Iris pigment epithelial cell (primary cell): ENCODE measurements at places on chromosomes 13 and 19.

- DNase-seq = no peak
Observed at GRCh38 chr13:41709511-41709910, 251.4 kb downstream of the VWA8 start.

DNA sequence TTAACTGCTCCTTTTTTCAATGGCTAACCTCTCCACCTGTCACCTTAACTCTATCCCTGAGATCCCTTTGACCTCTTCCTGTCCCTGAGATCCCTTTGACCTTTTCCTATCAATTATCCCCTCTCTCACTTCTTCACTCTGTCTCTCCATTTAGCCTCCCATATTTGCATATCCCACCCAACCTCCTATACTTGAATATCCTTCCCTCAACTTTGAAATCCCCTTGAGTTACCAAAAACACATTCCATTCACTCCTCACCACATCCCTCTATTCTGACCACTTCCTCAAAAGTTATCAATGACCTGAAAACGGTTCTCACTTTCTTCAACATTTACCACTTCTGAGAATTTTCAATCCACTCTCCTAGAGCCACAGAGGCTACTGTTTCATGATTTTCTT, 3.0 kb downstream of the MYCBP2 start:
- no peak for DNase-seq

GRCh38 chr19:11617180-11618062, 20.1 kb downstream of the ZNF627 start:
- no peak for DNase-seq

DNA sequence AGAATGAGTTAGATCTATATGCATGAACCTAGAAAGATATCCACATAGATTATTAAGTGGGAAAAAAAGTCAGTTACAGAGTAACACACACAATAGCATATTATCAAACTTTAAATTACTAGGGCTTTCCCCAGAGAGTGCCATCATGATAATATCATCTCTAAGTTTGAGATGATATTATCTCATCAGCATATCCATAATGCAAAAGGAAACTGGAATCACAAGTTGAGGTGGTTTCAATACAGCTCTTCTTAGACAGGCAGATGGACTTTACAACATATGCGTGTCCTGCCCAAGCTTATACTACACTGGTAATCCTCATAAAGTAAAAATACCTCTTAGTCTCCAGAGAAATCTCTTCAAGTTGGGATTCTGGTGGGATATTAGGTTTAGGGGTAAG, 236.2 kb upstream of the SERP2 start:
- no peak for DNase-seq

GRCh38 chr19:14089662-14090508, 666 bp downstream of the SAMD1 start:
- DNase-seq = peak; percentile 86

DNA sequence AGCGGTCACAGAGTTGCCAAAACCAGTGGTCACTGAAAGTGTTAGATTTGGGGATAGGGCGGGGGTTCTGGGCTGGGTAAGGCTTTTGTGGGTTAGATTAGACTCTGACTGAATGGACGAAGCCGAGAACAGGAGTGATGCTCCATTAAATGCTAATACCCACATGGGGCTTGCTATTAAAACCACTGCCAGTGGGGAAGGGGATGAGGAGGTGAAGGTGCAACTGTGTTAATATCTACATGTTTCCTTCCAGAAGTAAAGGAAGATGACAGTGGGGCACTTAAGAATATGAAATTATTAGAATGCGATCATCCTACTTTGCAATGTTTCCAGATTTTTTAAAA, 573 bp upstream of the ZNF614 start:
- no peak for DNase-seq

DNA sequence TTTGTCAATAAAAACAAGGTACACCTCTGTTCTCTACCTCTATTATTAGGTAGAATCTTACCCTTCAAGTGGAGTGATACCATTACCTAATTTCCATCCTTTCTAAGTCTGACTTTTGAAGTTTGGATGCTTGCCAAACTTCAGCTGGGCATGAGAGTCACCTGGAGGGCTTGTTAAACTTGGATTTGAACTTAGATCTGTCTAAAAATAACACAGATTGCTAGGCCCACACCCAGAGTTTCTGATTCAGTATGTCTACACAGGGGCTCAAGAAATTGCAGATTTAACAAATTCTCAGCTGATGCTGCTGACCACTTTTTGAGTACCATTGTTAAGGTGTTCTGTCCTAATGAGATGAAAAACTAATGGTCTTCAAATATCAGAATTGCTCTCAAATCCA, 512.2 kb downstream of the LMO7 start:
- no peak for DNase-seq

DNA sequence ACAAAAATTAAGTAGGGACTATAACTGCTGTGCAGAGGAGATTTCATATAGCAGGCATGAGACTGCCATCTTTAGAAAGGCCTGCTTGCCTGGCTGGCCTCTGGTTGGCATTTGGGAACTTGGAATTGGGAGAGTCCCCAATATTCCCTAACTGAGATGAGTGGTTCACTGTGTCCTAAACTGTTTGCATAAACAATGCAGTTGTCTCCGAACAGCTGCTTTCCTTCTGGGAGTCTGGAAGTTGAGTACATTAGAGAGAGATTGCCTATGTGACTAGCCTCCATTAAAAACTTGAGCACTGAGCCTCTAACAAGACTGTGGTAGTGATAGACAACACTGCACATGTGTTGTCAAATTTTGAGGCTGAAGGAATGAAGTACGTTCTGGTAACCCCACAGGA, 47.4 kb downstream of the STOML3 start:
- DNase-seq = no peak

DNA sequence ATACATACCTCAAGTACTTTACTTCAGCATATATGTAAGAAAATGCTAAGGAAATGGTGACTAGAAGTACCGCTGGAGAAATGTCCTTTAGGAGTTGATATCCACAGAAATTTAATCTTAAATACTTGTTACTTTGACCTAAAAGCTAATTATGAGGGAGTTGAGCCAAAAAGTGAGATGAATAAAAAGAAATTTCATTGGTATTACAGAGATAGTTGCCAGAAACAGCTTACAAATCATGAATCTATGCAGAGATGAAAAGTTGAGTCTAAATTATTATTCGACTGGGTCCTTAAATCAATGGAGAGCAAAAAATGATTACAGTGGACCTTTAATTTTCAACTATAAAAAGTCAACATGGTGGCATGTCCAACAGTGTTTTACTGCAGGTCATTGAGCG, 160.9 kb downstream of the MZT1 start:
- no peak for DNase-seq

DNA sequence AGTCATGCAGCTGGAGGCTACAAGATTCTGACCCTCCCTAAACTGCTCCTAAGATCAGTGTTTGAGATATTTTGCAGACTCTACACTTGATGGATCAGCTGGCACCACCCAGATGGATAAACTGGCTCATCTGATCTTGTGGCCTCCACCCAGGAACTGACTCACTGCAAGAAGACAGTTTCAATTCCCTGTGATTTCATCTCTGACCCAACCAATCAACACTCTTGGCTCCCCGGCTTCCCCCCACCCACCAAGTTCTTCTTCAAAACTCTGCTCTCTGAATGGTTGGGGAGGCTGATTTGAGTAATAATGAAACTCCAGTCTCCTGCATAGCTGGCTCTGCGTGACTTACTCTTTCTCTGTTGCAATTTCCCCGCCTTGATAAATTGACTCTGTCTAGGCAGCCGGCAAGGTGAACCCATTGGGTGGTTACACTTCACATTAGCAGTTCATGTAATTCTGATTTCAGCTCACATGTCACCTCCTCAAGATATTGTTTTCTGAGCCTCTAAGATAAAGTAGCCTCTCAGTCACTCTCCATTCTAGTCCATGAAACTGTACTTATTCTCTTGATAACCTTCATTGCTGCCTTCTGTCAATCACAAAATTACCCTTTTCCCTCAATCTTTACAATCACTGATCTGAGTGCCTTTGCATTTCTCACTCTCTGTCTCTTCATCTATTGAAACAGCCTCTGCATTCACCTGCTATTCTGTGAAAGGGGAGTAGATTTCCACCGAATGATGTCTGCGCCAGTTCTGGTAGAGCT, 9.9 kb upstream of the FPR3 start:
- DNase-seq = peak; percentile 79

GRCh38 chr13:72258340-72258981, 391.5 kb upstream of the DACH1 start:
- DNase-seq = peak; percentile 3

DNA sequence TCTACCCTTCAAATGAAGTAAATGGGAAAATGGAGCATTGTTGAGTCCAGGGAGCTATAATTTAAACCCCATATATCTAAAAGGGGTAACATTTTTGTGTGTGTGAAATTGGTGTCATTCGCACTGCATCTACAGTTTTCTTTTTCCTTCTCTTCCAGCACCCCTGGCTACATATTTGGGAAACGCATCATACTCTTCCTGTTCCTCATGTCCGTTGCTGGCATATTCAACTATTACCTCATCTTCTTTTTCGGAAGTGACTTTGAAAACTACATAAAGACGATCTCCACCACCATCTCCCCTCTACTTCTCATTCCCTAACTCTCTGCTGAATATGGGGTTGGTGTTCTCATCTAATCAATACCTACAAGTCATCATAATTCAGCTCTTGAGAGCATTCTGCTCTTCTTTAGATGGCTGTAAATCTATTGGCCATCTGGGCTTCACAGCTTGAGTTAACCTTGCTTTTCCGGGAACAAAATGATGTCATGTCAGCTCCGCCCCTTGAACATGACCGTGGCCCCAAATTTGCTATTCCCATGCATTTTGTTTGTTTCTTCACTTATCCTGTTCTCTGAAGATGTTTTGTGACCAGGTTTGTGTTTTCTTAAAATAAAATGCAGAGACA, 28.6 kb downstream of the ALOX5AP start:
- peak; percentile 34 for DNase-seq

DNA sequence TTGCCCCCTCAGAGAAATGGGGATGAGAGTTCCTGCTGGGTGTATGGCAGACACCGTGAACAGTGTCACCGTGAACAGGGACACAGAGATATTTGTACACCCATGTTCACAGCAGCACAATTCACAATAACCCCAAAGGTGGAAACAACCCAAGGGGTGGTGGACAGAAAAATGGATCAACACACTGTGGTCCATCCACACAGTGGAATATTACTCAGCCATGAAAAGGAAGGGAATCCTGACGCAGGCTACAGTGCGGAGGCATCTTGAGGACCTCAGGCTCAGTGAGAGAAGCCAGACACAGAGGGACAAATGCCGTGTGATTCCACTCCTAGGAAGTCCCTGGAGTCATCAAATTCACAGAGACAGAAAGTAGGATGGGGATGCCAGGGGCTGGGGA, 7.6 kb upstream of the CELF5 start:
- DNase-seq = no peak
